Uterus (tissue), 4 donors: ENCODE measurements at places on chromosomes 13 and 19. TPM values are rescaled to one million over a fixed set of nuclear protein-coding genes. Genes with fewer than 3 reads are reported as not detected.

Gene TRPC4
- 13.3 TPM for total RNA-seq

Gene CAMSAP3
- 0.29 TPM for total RNA-seq

- no peaks in the 10 kb centered on the region for H3K27me3 ChIP-seq
- no peaks in the 10 kb centered on the region for H3K4me1 ChIP-seq
- no peak for DNase-seq
- H3K36me3 ChIP-seq, result no peaks in the 10 kb centered on the region
- H3K4me3 ChIP-seq, result no peak overlapping the region
These were observed 7.8 kb downstream of the PLPP2 start for GRCh38 chr19:283395-283794.

- DNase-seq, result no peak
- no peak overlapping the region for H3K27ac ChIP-seq
- no peaks in the 10 kb centered on the region for H3K27me3 ChIP-seq
- no peak overlapping the region for H3K4me3 ChIP-seq
- H3K36me3 ChIP-seq, result no peaks in the 10 kb centered on the region
- H3K4me1 ChIP-seq, result no peaks in the 10 kb centered on the region
These were observed 213.1 kb downstream of the OXGR1 start for GRCh38 chr13:96781141-96781540.
